ENCODE measurements at places on chromosomes 1 and 21. TPM values are rescaled to one million over a fixed set of nuclear protein-coding genes. Genes with fewer than 3 reads are reported as not detected.

DNA sequence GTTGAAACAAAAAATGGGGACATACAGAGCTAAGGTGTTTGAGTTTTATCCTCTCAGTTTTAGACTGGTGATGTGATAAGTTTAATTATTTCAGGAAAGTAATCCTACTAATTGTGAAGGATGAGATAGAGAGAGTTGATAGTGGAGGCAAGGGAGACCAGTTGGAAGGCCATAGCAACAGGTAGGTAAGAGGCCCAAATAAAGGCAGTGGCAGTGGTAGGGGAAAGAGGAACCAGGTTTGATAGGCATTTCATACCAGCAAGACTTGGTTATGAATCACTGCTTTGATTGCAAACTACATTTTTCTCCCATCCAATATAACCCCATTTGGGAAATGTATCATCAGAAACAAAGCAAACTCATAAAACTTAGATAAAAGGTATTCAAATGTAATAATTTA lies 63.1 kb upstream of the SH3GLB1 start:
- no peak overlapping the region for H3K4me3 ChIP-seq
- H3K27me3 ChIP-seq: no peaks in the 10 kb centered on the region
- no peaks in the 10 kb centered on the region for H3K4me1 ChIP-seq

- peaks cover 9% of the 10 kb centered on the region for H3K4me1 ChIP-seq
- H3K4me3 ChIP-seq: no peak overlapping the region
- H3K27ac ChIP-seq: no peak overlapping the region
- no peaks in the 10 kb centered on the region for H3K36me3 ChIP-seq
These were observed 13.4 kb downstream of the BCAN start for GRCh38 chr1:156655151-156655903.

DNA sequence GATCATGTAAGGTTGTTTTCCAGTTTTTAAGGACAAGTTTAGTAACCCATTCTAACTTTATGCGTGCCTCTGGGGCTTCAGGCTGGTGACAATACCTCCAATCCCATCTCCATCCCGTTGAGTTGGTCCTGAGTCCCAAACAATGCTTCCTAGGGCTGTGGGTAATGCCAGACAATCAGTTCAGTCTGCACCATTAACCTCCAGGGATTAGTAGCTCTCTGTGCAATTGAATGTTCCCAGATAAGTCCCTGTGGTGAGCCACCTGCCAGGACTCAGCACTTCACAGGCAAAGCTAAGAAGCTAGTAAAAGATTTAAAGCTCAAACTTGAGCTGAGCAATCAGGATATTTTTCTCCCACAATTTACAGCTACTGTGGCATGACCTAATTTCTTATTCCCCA lies 462.2 kb upstream of the PTBP2 start:
- no peaks in the 10 kb centered on the region for H3K27me3 ChIP-seq
- DNase-seq: no peak
- no peak overlapping the region for H3K4me3 ChIP-seq

DNA sequence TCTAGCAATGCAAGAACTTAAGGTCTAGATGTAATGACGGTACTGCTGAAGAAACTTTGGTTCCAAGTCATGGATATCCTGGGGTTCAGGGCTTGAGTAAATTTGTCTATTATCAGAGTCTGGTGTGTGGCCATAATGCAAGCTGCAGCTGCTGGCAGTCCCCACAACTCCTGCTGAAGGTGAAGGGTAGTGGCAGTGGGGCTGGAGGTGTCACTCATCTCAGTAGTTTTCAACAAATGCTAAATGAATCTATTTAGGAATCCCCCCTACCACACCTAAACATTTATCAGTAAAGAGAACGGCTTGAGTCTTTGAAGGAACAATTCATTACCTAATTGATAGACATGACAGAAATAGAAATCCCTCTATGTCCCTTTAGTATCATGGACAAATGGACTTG lies 99.2 kb upstream of the GNG4 start:
- peaks cover 12% of the 10 kb centered on the region for H3K36me3 ChIP-seq
- no peaks in the 10 kb centered on the region for H3K4me1 ChIP-seq
- H3K27ac ChIP-seq: no peak overlapping the region
- DNase-seq: no peak
- H3K4me3 ChIP-seq: no peak overlapping the region

DNA sequence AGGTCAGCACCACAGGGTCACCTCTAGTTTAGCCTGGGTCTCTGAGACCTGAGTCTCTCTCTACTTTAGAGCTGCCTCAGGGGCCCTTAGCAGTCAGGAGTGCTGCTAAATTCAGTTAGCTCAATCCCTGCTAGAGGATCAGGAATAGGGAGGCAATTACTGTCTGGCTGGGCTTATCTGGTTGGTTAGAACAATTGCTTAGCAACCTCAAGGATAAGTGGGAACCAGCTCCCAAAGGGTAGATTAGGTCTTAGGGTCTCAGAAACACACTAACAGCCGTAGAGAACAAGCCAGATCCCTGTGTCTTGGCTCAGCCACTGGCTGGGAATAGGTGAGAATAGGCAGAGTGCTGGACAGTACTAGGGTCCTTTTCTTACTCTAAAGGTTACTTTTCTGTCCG lies 7.7 kb downstream of the PM20D1 start:
- no peaks in the 10 kb centered on the region for H3K27me3 ChIP-seq
- no peak overlapping the region for H3K4me3 ChIP-seq
- no peak overlapping the region for H3K27ac ChIP-seq
- no peak for DNase-seq

DNA sequence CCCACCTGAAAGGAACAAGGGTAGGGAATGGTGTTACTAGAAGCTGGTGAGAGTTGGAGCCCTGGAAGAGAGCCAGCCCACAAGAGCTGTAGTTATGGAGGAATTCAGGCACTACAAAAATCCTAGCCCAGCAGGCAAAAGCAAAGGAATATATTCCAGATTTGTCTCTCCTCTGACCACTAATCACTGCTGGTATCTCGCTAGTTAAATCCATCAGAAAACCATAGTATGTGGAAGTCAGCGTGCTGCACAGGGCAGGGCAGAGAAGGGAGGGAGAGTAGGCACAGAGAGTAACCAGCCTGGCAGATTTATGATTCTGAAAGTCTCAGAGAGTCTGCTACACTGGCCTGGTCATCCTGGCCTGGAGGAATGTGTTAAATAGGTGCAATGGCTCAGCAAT lies 88.6 kb downstream of the SELENOF start:
- no peaks in the 10 kb centered on the region for H3K36me3 ChIP-seq
- H3K4me1 ChIP-seq: no peaks in the 10 kb centered on the region
- H3K27me3 ChIP-seq: no peaks in the 10 kb centered on the region
- no peak overlapping the region for H3K4me3 ChIP-seq

DNA sequence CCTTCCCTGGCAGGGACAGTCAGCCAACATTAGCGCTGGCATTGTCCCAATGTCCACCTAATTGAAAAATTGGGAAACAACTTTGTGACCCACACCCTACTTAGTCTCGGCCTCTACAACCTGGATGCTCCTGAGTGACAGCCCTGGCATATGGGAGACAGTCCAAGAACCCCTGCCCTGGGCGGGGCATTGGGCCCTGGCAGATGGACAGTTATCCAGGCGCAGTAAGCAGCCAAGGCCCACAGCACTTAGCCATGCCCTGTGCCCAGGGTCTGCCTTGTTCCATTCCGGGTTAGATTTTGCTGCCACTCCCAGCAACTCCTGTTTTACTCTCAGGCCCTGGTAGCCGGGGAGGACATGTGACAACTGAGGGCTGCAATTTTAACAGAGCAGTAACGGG lies 50.3 kb downstream of the NFASC start:
- H3K27me3 ChIP-seq: no peaks in the 10 kb centered on the region
- H3K27ac ChIP-seq: no peak overlapping the region
- H3K4me1 ChIP-seq: no peaks in the 10 kb centered on the region
- DNase-seq: no peak
- no peaks in the 10 kb centered on the region for H3K36me3 ChIP-seq
- H3K4me3 ChIP-seq: no peak overlapping the region

GRCh38 chr1:69058454-69058853 lies 509.3 kb upstream of the LRRC7 start:
- no peak overlapping the region for H3K4me3 ChIP-seq
- H3K36me3 ChIP-seq: no peaks in the 10 kb centered on the region
- H3K27ac ChIP-seq: no peak overlapping the region
- no peak for DNase-seq
- H3K27me3 ChIP-seq: no peaks in the 10 kb centered on the region

GRCh38 chr1:117967477-117967876 lies 37.9 kb downstream of the WDR3 start:
- no peaks in the 10 kb centered on the region for H3K27me3 ChIP-seq
- H3K4me1 ChIP-seq: no peaks in the 10 kb centered on the region
- no peaks in the 10 kb centered on the region for H3K36me3 ChIP-seq
- no peak overlapping the region for H3K27ac ChIP-seq
- DNase-seq: no peak

GRCh38 chr1:175195798-175196197 lies 3.2 kb upstream of the KIAA0040 start:
- H3K4me3 ChIP-seq: no peak overlapping the region
- H3K27ac ChIP-seq: no peak overlapping the region
- H3K36me3 ChIP-seq: no peaks in the 10 kb centered on the region
- H3K4me1 ChIP-seq: peaks cover 14% of the 10 kb centered on the region
- DNase-seq: no peak
- no peaks in the 10 kb centered on the region for H3K27me3 ChIP-seq

DNA sequence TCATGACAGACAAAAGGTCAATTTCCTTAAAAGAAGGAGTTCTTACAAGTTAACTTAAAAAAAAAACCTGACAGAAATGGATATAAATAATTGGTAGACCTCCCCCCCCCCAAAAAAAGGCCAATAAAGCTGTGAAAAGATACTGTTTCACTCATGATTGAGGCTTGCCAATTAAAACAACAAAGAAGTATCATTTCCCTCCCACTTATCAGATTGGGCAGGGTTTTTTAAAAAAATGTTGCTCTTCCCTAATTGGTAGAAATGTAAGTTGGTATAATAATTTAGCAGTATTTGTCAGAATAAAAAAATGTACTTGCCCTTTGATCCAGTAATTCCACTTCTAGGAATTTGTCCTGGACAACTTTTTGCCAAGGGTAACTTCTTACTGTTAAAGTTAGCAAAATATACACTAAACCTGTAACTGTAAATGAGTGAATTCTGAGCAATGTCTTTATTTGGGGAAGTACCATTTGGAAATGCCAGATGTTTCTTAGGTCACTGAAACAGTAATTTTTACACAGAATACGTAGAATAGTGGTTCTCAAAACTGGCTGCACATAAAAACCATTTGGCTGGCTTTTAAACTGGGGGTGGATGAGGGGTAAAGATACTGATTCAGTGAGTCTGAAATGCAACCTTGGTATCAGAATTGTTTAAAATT lies 17.5 kb downstream of the RNF2 start:
- H3K4me1 ChIP-seq: no peaks in the 10 kb centered on the region
- H3K4me3 ChIP-seq: no peak overlapping the region
- H3K27me3 ChIP-seq: no peaks in the 10 kb centered on the region
- no peak overlapping the region for H3K27ac ChIP-seq

DNA sequence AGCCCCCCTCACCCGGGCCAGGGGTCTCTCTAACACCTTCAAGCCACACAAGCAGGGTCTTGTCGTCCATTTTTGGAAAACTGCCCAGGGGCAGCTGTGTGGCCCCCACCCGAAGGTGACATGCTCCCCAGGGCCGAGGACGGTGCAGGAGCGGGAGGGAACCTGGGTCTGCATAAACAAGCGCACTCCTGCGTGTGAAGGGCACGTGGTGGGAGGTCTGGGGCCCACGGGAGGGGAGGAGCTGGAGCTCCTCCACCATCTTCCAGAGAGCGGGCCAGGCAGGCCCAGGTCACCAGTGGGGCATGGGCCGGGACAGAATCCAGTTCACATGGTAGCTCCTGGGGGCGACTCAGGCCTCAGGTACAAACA lies 16.5 kb downstream of the CFAP74 start:
- DNase-seq: no peak
- no peaks in the 10 kb centered on the region for H3K27me3 ChIP-seq
- no peaks in the 10 kb centered on the region for H3K36me3 ChIP-seq
- no peak overlapping the region for H3K27ac ChIP-seq
- no peak overlapping the region for H3K4me3 ChIP-seq

- H3K27me3 ChIP-seq: no peaks in the 10 kb centered on the region
- peak overlapping the region; percentile 58 for H3K4me3 ChIP-seq
- no peaks in the 10 kb centered on the region for H3K36me3 ChIP-seq
- DNase-seq: peak; percentile 22
- no peak overlapping the region for H3K27ac ChIP-seq
These were observed 42.1 kb downstream of the UBE2U start for GRCh38 chr1:64245495-64245894.

GRCh38 chr1:25560001-25560400 lies 16.6 kb downstream of the LDLRAP1 start:
- no peak overlapping the region for H3K27ac ChIP-seq
- H3K36me3 ChIP-seq: no peaks in the 10 kb centered on the region

DNA sequence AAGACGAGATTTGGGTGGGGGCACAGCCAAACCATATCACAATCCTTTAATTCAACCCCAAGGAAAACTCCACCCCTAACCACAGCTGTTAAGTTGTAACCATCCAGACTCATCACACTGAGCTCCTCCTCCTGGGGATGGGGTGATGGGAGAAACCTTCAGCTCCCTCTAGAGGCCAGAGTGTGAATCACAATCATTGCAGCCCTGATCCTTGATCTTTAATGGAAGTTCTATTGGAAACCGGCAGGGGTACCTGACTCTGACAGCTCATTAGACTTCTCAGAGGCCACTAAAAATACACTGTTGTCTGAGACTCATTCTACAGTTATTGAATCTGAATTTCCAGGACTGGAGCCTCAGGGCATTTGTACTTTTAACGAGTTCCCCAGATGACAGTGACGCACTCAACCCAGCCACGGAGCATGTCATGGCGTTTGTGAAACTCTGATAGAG lies 127.2 kb downstream of the IGSF21 start:
- H3K36me3 ChIP-seq: no peaks in the 10 kb centered on the region
- no peaks in the 10 kb centered on the region for H3K4me1 ChIP-seq
- H3K4me3 ChIP-seq: no peak overlapping the region
- no peaks in the 10 kb centered on the region for H3K27me3 ChIP-seq
- peak; percentile 58 for DNase-seq

GRCh38 chr1:233614173-233614742 lies 352 bp downstream of the KCNK1 start:
- peak overlapping the region; percentile 9 for H3K27ac ChIP-seq
- no peaks in the 10 kb centered on the region for H3K27me3 ChIP-seq
- H3K4me1 ChIP-seq: peaks cover 2% of the 10 kb centered on the region
- DNase-seq: peak; percentile 81
- no peaks in the 10 kb centered on the region for H3K36me3 ChIP-seq

- H3K27me3 ChIP-seq: no peaks in the 10 kb centered on the region
- no peak for DNase-seq
- no peak overlapping the region for H3K4me3 ChIP-seq
- H3K4me1 ChIP-seq: no peaks in the 10 kb centered on the region
- H3K36me3 ChIP-seq: no peaks in the 10 kb centered on the region
- no peak overlapping the region for H3K27ac ChIP-seq
These were observed 18.2 kb upstream of the LHX4 start for GRCh38 chr1:180211860-180212229.

DNA sequence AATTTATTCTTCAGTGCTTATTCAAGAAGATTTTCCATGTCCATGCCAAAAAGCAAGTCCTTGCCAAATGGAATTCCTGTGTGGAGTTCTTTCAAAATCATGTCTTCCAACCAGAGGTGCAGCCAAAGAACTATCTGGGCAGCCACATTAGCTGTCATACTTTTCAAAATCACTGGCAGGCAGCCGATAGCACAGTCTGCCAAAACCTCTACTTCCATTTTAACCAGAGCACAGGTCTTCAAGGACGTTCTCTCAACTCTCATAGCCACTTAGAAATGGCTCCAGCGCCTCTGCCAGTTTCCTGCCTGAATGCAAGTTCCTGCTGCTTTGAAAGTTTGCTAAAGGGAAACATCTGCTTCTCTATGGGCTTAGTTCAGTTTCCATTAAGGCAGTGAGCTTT lies 975.7 kb upstream of the ADGRL4 start:
- no peak overlapping the region for H3K4me3 ChIP-seq
- H3K4me1 ChIP-seq: no peaks in the 10 kb centered on the region

The DCDC2B gene
- total RNA-seq: not detected

The ERRFI1 gene
- total RNA-seq: 71.3 TPM

The FBXO2 gene
- total RNA-seq: 10.2 TPM

The F3 gene
- 8.8 TPM for total RNA-seq

The FAM229A gene
- total RNA-seq: 9.7 TPM

The SEC16B gene
- total RNA-seq: 4.8 TPM
